Stimulated activated CD4-positive, alpha-beta T cell treated with anti-CD3 and anti-CD28 coated beads, Interleukin-4, amount 100 ng/mL, for 4 hours (primary cell): ENCODE measurements at places on chromosomes 6 and 20.

DNA sequence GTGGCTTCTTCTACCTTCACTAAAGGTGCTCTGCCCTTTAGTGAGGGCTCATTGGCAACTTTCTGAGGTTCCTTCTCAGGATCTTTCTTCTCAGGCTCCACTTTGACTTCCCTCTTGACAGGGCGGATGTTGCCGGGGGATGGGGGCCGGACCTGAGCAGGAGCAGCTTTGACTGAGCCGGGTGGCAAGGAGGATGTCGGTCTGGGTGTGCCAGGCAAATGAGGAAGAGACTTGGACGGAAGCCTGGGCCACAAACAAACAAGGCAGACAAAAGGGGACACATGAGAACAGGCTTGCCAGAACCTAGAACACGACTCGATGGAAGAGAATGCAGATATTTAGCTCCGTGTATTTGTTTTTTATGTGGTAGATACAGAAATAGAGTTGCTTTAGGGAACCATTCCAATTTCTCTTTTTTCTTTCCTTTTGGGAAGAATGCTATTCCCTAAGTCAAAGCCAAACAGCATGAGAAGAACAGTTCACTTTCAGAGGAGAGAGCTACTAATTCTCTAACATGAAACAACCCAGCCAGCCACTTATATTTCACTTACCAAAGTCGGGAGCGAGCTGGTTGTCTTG, 76.2 kb upstream of the BCLAF1 start:
- DNase-seq: no peak

- no peak for DNase-seq
These were observed 612.3 kb downstream of the UTRN start for GRCh38 chr6:144897441-144897921.

DNA sequence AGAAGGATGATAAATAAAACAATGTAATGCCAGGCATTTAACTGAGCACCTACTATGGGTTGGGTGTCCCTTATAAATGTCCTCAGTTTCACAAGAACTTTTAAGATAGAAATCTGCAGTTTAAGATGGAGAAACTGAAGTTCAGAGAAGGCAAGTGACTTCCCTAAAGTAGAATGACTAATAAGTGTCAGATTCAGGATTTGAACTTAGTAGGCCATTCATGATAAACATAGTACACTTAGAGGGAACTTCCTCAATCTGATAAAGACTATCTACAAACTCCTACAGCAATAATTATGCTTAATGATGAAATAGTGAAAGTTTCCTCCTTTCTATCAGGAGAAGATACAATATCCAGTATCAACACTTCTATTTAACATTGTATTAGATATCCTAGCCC, 43.9 kb downstream of the NCR2 start:
- DNase-seq: no peak

GRCh38 chr20:25125636-25126035, 43.7 kb upstream of the VSX1 start:
- DNase-seq: no peak
